Cortex of kidney (tissue), 1 donor: ENCODE measurements at places on chromosomes 5 and 9.

DNA sequence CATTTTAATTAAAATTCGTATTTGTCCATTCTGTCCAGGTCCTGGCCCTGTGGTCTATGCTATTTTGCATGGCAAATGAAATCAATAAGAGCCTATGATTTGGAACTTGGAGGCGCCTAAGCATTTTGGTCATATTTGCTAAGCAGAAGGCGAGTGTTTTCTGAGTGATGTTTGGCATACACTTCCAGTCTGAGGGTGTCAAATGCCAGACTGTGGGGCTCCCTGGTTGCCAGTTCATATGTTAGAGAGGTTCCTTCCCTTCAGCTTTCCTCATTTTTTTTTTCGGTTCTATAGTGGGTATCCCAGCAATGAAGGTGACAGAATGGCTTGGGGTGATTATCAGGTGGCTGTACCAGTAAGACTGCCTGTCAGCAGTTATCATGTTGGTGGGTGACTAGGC, 1007.8 kb upstream of the WWC1 start:
- DNase-seq = no peak

DNA sequence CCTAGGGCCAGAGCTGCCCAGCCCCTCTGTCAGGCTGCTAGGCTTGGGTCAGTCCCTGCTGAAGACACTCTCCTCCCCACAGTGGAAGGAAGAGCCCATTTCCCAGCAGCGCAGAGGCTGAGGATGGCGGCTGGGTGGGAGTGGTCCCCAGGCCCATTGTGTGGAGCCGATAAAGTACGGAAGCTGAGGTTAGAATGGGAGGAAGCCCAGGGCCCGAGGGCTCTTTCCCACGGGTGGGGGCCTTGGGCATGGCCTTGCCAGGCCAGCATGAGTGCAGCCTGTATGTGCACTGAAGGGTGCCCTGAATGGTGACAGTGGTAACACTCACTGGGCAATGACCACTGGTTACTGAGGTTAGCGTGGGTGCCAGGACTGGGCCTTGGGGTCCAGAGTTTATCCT, 125.9 kb downstream of the RGS3 start:
- no peak for DNase-seq

DNA sequence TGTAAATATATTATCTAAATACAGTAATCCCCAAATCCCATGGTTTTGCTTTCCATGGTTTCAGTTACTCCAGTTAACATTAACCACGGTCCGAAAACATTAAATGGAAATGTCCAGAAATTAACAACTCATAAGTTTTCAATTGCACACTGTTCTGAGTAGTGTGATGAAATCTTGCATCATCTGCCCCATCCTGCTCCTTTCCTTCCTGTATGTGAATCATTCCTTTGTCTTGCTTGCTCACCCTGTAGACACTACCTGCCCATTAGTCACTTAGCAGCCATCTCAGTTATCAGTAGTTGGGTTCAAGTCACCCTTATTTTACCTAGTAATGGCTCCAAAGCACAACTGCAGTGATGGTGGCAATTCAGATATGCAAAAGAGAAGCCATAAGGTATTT, 1568.5 kb upstream of the WWC1 start:
- DNase-seq = no peak

DNA sequence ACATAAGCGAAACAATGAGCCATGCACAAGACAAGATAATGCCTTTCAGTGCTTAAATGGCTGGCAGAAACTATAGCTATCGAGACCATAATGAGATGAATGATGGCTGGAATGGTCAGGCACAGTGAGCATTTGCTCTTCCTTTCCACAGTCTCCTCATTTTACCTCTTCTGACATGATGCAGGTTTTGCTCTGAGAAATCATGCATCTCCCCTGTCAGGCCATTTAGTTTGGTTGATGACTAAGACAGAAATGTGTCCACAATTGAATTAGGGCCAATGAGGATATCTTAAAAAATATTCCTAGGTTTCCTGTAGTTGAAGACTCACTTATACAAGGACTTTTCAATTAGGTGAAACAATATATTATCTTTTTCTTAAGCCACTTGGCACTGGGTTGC, 475.1 kb downstream of the TMEM232 start:
- DNase-seq = no peak

DNA sequence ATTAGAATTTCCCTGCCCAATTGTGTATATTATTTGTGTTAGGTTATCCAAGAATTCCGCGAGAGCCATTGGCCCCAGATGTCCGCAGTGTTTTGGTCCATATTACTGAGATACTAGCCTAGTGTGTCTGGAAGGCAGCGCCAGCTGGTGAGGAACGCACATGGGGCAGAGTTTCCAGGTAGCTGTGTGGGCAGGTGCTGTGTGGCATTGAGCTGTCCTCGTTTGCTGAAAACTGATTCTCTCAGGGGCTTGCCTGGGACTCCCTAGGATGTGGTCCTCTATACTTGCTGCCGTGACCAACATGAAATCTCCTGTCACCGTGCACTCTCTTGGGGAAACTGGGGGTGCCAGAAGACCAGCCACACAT, 288.7 kb downstream of the FANCC start:
- DNase-seq = no peak

GRCh38 chr9:137383784-137384756, 38.9 kb downstream of the EXD3 start:
- no peak for DNase-seq

DNA sequence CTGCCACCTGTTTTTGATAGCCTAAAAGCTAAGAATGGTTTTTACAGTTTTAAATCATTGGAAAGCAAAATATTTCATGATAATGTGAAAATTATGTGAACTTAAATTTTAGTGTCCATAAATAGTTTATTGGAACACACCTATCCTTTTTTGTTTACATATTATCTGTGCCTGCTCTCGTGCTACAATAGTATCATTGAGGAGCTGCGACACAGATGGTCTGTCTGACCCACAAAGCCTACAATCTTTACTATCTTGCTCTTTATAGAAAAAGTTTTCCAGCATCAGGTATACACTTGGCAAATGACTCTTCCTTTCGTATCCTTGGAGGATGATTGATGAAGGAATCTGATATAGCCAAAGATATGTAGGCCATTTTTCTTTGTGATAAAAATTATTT, 40.2 kb downstream of the TTC1 start:
- no peak for DNase-seq

- DNase-seq = no peak
Measured at GRCh38 chr5:159734366-159734765, 181.9 kb upstream of the ADRA1B start.

GRCh38 chr5:172439785-172440477, 14.4 kb downstream of the SH3PXD2B start:
- no peak for DNase-seq

DNA sequence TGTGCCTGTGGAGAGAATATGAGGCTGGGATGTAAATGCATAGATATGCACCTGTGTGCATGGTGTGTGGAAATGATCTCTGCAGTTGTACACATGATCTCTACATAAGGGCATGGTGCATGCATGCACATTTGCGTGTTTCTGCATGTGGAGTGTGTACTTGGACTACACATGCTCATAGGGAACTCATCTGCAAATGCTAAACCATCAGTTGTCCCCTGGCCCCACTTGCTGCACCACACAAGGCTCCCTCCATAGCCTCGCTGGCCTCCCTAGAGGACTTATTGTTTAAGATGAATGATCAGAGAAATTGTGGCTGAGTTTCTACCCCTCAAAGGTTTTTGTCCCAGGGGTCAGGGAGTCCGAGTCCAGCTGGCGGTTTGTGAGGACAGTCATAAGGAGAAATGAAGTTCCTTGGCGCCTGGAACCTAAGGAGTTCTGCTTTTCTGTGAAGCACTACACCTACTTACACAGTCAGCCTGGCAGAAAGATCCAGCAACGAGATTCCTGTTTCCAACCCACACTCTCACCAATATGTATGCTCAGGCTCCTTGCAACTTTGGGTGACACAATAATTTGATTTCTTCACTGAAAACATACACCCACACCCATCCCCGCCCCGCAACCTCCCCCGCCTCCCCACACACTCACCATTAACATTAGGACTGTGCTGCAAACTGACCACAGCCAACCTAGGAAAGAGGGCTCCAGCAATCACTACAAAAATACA, 79.9 kb upstream of the CPEB4 start:
- no peak for DNase-seq

DNA sequence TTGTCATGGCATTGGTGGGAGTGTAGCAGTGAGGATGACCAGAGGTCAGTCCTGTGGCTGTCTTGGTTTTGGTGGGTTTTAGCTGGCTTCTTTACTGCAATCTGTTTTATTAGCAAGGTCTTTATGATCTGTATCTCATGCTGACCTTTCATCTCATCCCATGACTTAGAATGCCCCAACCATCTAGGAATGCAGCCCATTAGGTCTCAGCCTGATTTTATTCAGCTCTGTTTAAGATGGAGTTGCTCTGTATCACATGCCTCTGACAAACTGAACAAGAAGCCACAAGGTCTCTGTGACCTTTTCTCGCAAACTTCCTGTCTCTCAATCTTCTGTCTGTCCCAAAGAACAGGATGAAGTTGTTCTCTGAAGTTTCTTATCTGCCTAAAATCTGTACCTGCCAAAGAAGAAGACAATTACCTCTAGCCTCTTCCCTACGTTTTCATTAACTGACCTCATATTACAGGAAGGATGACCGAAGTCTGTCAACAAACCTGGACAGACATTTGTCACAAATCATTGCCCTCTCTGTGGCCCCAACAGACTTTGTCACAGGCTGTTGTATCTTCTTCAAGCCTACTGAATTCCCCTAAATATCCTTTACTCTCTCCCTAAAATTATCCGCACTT, 284.2 kb upstream of the SEMA6A start:
- no peak for DNase-seq

- no peak for DNase-seq
Measured at GRCh38 chr5:169628892-169629291, 8.2 kb upstream of the DOCK2 start.
